ENCODE measurements at places on chromosomes 3 and 15.

DNA sequence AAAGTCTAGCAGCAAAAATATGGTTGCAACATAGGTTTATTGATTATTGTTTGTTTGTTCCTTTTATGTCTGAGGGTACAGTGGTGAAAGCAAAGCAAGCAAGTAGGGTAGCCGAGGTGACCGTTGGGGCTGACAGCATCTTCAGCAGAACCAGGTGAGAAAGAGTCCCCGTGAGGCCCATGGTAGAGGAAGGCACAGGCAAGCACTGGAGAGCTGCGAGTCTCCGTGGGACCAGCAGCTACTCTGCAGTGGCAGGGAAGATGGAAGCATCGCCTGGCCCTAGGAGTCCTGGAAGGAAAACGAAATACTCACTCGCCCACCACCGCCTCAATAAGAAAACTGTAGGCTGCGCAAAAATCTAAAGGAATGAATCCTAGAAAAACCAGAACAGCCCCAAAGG is 25.3 kb upstream of the GABRA5 start:
- no peak for DNase-seq

DNA sequence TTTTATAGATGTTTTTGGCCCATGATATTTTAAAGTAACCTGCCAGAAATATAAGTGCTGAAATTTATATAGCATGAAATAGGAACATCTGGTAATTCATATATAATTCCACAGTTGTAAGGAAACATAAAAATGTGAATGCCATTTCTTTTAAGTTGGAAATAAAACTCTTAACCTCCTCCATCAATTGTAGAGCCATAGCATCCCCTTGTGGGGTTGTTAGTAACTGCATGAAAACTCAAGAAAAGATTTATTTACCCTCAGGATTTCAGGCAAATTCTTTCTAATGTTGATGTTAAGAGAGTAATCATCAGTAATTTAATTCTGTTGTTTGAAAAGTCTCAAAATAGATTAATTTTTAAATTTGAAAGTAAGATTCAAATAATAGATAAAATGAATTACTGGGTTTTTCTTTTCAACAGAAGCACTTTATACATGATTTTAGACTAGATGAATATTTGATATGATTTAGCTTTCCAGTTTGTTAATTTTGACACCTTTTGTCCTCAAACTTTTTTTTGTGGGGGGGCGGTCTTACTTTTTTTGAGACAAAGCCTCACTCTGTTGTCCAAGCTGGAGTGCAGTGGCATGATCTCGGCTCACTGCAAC is 74.7 kb downstream of the RASA2 start:
- no peak for DNase-seq

DNA sequence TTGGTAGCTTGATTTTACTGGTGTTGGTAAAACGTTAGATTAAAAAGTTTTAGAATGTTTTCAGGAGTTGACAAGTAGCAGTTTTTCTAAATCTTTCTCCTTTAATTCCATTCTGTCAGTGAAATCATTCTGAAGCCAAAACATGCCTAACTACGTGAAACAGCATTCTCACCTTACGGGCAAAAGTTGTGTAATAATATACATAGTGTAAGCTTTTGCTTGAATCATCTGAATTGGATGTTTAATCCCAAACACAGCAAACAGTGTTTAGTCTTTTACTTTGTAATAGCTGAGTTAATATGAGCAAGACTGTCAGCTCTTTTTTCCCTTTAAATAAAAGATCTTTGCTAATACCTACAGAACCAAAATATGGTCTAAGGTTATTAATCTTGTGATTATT is 100.6 kb downstream of the CYP19A1 start:
- DNase-seq, result no peak

DNA sequence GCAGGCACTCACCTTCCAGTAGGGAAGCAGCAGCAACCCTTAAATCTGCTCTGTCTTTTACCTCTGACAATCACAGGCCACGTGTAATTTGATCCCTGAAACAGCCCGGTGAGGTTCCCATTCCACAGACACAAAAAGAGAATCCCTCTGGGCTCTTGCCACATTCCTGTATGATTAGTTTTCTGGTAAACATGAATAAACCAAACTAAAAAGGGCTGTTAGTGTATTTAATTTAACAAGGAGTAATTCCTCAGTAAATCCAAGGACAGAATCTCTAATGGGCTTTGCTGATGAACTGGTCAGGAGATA is 186.9 kb downstream of the FAM43A start:
- no peak for DNase-seq

- no peak for DNase-seq
Observed at GRCh38 chr3:178257491-178257890, 278.7 kb upstream of the KCNMB2 start.

DNA sequence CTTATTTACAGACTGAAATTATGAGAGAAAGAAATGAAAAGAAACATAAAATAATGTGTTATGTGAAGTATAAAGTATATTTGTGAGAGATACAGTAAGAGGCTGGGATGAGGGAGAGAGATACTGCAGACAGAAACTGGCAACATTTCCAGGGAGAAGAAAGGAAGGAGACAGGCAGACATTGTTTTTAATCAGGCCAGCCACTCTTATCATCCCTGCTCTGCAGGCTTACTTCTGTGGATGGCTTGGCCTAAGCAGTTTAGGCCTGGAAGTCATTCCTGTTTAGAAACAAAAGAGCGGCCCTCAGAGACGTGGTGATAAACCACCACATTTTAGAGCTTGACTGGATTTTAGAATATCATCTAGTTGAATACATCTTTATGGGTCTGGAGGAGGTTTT is 12.4 kb downstream of the PCCB start:
- DNase-seq, result no peak

DNA sequence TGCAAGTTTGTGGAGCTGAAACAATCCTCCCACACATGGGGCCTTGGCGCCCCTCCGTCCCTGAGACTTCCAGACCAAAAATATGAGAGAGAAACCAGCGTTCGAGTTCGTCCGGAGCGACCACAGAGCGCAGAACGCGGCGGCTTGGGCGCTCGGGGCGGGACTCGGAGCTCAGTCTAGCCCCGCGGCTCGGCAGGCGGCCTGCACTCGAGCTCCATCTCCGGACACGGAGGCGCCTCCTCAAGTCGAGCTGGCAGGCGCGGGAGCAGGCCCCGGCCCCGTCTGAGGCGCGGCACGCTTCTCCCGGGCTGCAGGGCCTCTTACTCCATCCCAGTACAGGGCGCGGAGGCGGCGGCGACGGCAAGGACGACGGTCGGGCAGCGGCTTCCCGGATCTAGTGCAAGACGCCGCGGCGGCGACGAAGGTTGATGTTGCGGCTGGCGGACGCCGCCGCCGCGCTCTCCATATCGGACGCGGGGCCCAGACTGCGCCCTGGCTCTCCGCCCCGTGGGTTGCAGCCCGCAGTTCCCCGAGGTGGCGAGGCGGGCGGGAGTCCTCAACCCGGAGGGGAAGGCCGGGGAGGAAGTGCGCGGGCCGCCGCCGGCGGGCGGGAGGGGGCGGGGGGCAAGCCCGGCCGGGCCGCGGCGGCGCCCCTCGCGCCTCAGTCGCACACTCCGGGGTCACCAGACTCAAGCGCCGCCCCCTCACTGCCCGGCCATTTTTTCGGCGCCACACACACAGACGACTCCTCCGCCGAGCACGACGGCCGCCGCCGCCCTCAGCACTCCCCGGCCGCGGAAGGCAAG is 674 bp downstream of the MSL2 start:
- peak; percentile 19 for DNase-seq

DNA sequence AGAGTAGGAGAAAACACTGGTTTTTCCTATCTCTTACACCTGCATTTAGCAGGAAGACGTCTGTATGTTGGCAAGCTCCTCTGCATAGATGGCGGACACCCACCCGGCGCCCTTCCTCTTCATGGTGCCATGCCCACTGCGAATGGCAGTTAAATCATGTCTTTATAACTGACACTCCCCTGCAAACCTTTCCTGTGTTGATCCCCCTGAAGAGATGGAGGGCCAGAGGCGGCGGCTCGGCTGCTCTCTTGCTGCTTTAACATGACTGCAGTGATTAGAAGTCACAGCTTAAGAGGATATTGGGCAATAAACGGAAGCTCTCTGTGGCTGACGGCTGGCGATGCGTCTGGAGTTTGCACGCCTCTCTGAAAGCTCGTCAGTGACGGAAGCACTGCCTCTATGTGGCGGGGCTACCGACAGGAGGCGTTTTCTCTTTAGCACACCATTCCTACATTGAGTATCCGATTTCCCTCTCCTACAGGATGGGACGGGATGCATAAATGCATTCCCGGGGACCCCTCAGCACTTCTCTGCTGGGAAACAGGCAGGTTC is 25.5 kb upstream of the SNRPA1 start:
- no peak for DNase-seq
